ENCODE measurements at places on chromosomes 12 and 14. TPM values are rescaled to one million over a fixed set of nuclear protein-coding genes. Genes with fewer than 3 reads are reported as not detected.

GRCh38 chr14:52950410-52950897, 396 bp downstream of the FERMT2 start:
- peak overlapping the region; percentile 88 for H3K4me3 ChIP-seq
- peaks cover 67% of the 10 kb centered on the region for H3K27me3 ChIP-seq
- H3K27ac ChIP-seq = no peak overlapping the region
- H3K4me1 ChIP-seq = peaks cover 17% of the 10 kb centered on the region
- DNase-seq = peak; percentile 52

DNA sequence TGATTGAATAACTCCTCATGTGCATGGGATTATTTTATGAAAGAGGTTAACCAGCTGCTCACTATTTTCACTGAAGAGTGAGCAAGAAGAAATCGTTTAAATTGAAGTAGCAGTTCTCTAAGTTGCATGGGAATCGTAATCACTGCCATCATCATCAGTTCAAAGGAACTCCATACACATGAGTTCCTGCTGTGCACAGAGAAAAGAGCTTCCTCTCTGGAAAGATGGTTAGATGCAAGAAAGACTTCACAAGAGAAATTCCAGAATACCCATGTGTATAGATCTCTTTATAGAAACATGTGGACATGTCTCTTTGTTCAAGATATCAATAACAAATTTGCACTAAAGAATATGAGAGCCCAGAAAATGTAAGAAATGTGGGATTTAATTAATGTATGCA, 291.3 kb downstream of the PDZRN4 start:
- H3K4me1 ChIP-seq = no peaks in the 10 kb centered on the region
- no peak for DNase-seq
- H3K27ac ChIP-seq = no peak overlapping the region
- H3K27me3 ChIP-seq = peaks cover 2% of the 10 kb centered on the region
- no peak overlapping the region for H3K4me3 ChIP-seq
- H3K36me3 ChIP-seq = no peaks in the 10 kb centered on the region

The RNASE1 gene
- total RNA-seq = 4.5 TPM

DNA sequence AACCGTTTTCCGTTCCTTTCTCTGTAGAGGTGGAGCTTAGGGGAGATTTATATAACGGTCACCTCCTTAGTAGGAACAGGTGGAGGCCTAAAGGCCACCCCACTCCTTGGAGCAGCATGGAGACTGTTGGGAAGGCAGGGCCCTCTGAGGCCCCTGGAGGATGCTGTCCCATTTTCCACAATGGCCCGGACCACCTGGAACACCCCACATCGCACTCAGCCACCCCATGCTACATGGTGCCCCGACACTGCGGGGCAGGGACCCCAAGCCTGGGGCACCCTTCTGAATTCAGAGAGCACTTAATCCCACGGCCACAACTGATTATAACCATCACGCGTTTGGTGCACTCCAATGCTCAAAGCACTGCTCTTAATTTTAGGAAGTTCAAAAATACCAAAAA, 41.4 kb downstream of the C14orf132 start:
- H3K4me3 ChIP-seq = no peak overlapping the region
- no peaks in the 10 kb centered on the region for H3K36me3 ChIP-seq
- peak; percentile 3 for DNase-seq
- peaks cover 15% of the 10 kb centered on the region for H3K27me3 ChIP-seq
- H3K4me1 ChIP-seq = no peaks in the 10 kb centered on the region

The PROX2 gene
- 0.69 TPM for total RNA-seq

- no peaks in the 10 kb centered on the region for H3K4me1 ChIP-seq
- H3K36me3 ChIP-seq = peaks cover 9% of the 10 kb centered on the region
- no peak overlapping the region for H3K27ac ChIP-seq
- H3K4me3 ChIP-seq = no peak overlapping the region
Measured at GRCh38 chr12:109488051-109488665, 10.7 kb downstream of the UBE3B start.

The RNF212B gene
- not detected for total RNA-seq

The FLRT2 gene
- total RNA-seq = not detected

The CRADD gene
- 11.5 TPM for total RNA-seq

DNA sequence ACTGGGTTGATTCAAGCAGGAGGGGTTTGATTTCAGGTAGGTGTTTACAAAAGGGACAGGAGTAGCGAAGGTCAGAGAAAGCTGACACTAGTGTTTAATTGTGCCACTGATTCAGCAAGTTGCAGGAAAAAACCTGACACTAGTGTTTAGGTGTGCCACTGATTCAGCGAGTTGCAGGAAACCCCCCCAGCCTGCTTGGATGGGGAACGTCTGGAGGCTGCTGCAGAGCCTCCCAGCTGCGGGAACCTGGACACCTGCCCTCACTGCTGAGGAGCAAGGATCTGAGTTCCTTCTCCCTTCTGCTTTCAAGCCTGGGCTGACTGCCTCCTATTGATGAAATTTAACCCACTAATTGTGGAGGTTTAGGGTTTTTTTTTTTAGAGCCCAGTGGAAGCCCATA, 84.2 kb downstream of the AVPR1A start:
- H3K36me3 ChIP-seq = no peaks in the 10 kb centered on the region
- DNase-seq = no peak
- H3K4me3 ChIP-seq = no peak overlapping the region
- no peak overlapping the region for H3K27ac ChIP-seq

DNA sequence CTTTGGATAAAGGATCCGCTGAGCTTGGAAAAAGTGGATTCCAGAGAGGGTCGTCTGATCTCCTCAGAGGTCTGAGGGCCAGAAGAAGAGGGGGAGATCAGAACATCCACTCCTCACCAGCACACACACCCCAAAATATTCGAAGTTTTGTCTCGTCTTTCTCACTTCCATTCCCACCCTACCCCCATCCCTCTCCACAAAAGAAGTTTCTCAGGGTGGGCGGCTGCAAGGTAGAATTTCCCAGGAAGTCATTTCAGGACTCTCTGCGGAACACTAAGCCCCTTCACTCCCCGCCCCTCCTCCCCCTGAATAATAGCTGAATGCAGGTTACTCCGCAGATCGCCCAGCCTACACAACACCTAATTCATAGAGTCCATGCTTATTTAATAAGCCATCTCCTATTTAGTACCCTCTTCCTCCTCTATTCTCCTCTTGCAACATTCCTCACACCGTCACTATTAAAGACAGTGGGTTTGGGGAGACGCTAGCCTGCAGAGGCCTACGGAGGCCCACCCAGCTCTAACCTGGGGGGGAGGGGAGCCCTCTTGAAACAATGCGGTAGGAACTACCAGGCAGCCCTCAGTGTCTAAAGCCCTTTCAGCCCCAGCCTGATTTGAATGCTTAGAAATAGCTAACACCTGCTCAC, 649 bp upstream of the SALL2 start:
- H3K4me3 ChIP-seq = peak overlapping the region; percentile 85
- H3K4me1 ChIP-seq = peaks cover 9% of the 10 kb centered on the region
- H3K27ac ChIP-seq = peak overlapping the region; percentile 26
- DNase-seq = no peak
- H3K27me3 ChIP-seq = peaks cover 2% of the 10 kb centered on the region

DNA sequence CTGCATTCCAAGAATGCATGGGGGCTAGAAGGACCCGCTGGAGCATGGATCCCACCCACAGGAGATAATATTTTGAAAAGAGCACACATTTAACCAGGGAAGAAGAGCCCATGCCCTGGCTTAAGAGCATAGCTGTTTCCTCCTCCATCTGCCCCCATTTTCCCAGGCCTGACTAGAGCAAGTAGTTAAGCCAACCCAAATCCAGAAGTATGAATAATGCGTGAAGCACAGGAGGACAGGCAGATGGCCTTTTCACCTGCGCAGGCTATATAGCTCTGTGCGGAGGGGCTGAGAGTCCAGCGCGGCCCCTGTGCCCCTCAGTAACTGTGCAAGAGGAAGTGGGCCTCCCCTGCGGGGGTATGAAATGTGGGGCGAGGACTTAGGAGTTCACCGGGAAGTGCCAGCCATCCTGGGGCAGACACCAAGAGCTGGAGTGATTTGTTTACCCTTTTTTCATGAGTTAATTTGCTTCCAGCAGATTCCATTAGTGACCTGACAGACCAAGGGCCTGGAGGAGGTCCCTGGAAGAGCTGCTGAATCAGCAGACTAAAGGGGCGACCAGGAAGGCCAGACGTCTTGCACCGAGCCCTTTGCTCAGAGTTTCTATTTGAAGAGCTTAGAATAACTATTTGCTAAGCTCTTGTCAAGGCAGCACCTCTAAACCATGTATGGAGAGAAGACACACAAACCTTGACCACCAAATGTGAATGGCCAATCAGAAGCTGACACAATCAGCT, 37.2 kb downstream of the DPF3 start:
- H3K4me1 ChIP-seq = peaks cover 9% of the 10 kb centered on the region
- no peak for DNase-seq
- no peaks in the 10 kb centered on the region for H3K36me3 ChIP-seq

- DNase-seq = no peak
- no peak overlapping the region for H3K27ac ChIP-seq
- H3K4me3 ChIP-seq = no peak overlapping the region
Measured at GRCh38 chr14:76887191-76887590, 61.0 kb downstream of the LRRC74A start.

DNA sequence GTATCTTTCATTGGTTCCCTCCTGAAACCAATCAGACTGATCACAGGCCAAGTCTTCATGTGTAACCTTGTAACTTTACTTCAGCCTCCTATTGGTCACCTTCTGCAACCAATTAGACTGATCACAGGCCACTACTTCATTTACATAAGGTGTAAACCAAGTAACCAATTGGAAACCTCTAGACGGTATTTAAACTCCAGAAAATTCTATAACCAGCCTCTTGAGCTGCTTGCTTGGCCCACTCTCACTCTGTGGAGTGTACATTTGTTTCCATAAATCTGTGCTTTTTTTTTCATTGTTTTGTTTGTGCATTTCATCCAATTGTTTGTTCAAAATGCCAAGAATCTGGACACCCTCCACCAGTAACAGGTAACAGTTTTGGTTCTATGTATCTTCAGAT, 47.5 kb downstream of the EIF2S3B start:
- peaks cover 26% of the 10 kb centered on the region for H3K4me1 ChIP-seq
- DNase-seq = no peak
- H3K27ac ChIP-seq = peak overlapping the region; percentile 95

- H3K4me3 ChIP-seq = no peak overlapping the region
- H3K4me1 ChIP-seq = peaks cover 7% of the 10 kb centered on the region
- H3K27ac ChIP-seq = no peak overlapping the region
- H3K36me3 ChIP-seq = peaks cover 7% of the 10 kb centered on the region
Measured at GRCh38 chr14:92785667-92786426, 8.3 kb upstream of the GOLGA5 start.

GRCh38 chr14:73889376-73889775, 2.7 kb downstream of the ZNF410 start:
- H3K36me3 ChIP-seq = peaks cover 20% of the 10 kb centered on the region
- no peaks in the 10 kb centered on the region for H3K27me3 ChIP-seq
- peaks cover 49% of the 10 kb centered on the region for H3K4me1 ChIP-seq
- H3K4me3 ChIP-seq = peak overlapping the region; percentile 46
- no peak for DNase-seq
- no peak overlapping the region for H3K27ac ChIP-seq

The TAS2R8 gene
- total RNA-seq = not detected

- no peak overlapping the region for H3K4me3 ChIP-seq
- peaks cover 3% of the 10 kb centered on the region for H3K36me3 ChIP-seq
Measured at GRCh38 chr12:93419388-93420034, 22.2 kb downstream of the UBE2N start.

DNA sequence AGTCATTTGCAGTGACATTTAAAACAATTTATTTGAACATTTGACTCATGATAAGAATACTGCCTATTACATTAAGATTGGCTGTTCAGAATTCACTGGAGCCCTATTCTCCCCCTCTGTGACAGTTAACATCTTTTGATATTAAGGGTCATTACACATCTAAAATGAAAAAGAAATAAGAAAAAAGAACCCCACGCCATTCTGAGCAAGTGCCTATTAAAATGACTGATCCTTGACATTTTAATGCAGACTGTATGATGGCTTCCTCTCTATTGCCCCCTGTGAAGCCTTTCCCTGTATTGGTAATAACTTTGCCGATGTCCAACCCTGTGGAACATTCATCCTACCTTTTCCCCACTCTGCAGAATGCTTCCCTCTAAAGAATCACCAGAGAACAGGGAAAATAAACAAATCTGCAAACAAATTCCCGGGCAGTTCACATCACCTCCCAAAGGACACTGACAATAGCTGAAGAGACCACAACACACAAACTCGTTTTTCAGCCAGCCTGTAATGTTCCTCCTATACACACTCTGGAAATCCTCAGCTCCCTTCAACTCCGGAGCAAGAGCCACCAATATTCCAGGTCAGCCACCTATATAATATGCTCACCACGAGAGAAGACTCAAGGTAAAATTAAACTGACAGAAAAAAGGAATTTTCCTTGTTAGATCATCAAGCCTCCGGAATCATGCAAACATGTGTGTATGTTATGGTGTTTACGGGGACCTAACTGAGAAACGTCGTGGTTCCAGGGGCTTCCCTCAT, 2.1 kb downstream of the NIN start:
- peaks cover 9% of the 10 kb centered on the region for H3K27me3 ChIP-seq
- H3K27ac ChIP-seq = peak overlapping the region; percentile 59
- H3K36me3 ChIP-seq = peaks cover 18% of the 10 kb centered on the region
- no peak for DNase-seq

DNA sequence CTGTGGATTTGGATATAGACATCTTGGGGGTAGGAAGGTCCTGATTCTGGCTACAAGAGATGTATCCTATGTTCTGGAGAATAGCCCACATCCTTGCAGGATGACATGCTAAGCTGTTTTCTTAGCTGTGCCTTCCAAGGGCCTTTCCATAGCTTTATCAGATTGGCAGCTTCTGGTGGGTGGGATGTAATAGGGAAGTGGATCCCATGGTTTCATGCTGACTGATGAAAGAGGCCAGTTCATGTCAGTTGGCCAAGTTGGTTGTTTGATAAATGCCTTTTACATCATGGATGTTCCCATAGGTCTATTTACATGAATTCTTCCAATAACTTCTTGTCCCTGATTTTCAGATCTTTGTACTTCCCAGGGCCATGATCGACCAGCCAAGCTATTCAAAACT, 169.1 kb upstream of the RMST start:
- no peak overlapping the region for H3K4me3 ChIP-seq
- no peaks in the 10 kb centered on the region for H3K4me1 ChIP-seq
- H3K27ac ChIP-seq = no peak overlapping the region
- no peak for DNase-seq
- no peaks in the 10 kb centered on the region for H3K27me3 ChIP-seq

The PLCZ1 gene
- not detected for total RNA-seq

DNA sequence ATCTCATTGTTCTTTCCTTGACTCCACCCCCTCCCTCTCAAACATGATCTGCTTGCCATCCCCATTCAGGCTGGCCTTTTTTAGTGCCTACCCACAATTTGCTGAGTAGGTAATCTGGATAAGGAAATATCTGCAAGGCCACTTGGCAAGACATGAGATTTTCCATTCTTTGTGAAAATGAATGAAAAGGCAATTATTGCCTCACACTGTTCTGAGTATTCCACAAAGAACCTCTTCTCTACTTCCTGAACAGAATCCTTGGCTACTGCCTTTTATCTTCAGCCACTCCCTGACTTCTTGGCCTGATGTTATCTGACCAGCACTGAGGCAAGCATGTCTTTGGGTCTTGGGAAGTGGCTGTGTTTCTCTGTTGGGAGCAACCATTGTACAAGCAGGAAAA, 263.2 kb upstream of the ATP2B1 start:
- DNase-seq = no peak
- H3K4me3 ChIP-seq = no peak overlapping the region
- H3K36me3 ChIP-seq = no peaks in the 10 kb centered on the region
- H3K4me1 ChIP-seq = peaks cover 7% of the 10 kb centered on the region
- no peak overlapping the region for H3K27ac ChIP-seq
- no peaks in the 10 kb centered on the region for H3K27me3 ChIP-seq

The OASL gene
- 43.7 TPM for total RNA-seq

The ARHGEF40 gene
- 0.20 TPM for total RNA-seq

The VTI1B gene
- 69.9 TPM for total RNA-seq

The WSCD2 gene
- total RNA-seq = not detected
